ENCODE measurements at places on chromosomes 16 and 17. TPM values are rescaled to one million over a fixed set of nuclear protein-coding genes. Genes with fewer than 3 reads are reported as not detected.

DNA sequence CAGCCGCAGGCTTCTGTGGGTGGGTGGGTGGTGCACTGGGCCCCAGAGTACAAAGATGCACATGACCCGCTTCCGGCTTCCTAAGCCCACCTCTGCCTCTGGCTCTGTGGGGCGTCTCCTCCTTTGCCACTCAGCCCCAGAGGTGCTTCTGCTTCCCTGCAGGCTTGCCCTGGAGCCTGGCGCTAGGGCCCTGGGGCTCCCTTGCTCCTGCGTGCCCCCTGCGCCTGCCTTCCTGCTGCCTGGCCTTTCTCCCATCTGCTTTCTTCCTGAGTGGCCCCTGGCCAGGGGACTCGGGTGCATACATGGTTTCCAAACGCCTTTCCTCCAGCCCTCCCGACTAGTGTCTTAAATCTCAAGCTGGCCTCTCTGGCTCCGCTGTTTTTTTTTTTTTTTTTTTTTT is 3.4 kb downstream of the WWOX start:
- H3K4me3 ChIP-seq, result no peak overlapping the region
- H3K36me3 ChIP-seq, result no peaks in the 10 kb centered on the region
- no peaks in the 10 kb centered on the region for H3K27me3 ChIP-seq
- no peak for DNase-seq
- H3K27ac ChIP-seq, result no peak overlapping the region

- peak; percentile 40 for DNase-seq
- peaks cover 11% of the 10 kb centered on the region for H3K4me1 ChIP-seq
- H3K27ac ChIP-seq, result peak overlapping the region; percentile 11
Measured at GRCh38 chr17:68435876-68436842, 21.1 kb downstream of the WIPI1 start.

GRCh38 chr17:17176341-17176740 is 29.8 kb downstream of the PLD6 start:
- DNase-seq, result no peak
- no peak overlapping the region for H3K27ac ChIP-seq
- H3K4me1 ChIP-seq, result no peaks in the 10 kb centered on the region
- no peak overlapping the region for H3K4me3 ChIP-seq
- no peaks in the 10 kb centered on the region for H3K27me3 ChIP-seq

DNA sequence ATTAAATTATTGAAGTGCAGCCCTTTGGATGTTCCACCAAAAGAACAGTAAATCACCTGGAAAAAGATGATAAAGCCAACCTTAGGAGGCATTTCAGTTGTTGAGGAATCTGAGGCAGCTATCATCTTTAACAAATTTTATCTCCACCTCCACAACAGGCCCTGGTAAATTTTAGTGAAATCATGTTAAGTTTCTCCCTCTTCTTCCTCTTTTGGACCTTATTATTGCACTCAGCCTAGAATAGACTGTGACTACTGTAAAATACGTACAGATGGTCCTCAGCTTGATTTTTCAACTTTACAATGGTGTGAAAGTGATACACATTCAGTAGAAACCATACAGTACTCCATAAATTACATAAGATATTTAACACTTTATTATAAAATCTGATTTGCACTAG is 90.3 kb downstream of the USP32 start:
- H3K4me1 ChIP-seq, result no peaks in the 10 kb centered on the region
- no peak overlapping the region for H3K27ac ChIP-seq
- DNase-seq, result no peak

The MMP15 gene
- 16.3 TPM for total RNA-seq

The CMTM4 gene
- 60.8 TPM for total RNA-seq

The ZNF469 gene
- 27.9 TPM for total RNA-seq

- no peaks in the 10 kb centered on the region for H3K4me1 ChIP-seq
- H3K4me3 ChIP-seq, result no peak overlapping the region
- DNase-seq, result no peak
- H3K27ac ChIP-seq, result no peak overlapping the region
- peaks cover 5% of the 10 kb centered on the region for H3K27me3 ChIP-seq
Measured at GRCh38 chr16:25950586-25951281, 259.0 kb downstream of the HS3ST4 start.

- H3K27ac ChIP-seq, result peak overlapping the region; percentile 88
- H3K36me3 ChIP-seq, result peaks cover 44% of the 10 kb centered on the region
- peaks cover 20% of the 10 kb centered on the region for H3K4me1 ChIP-seq
Measured at GRCh38 chr17:520447-521182, 168.0 kb upstream of the RPH3AL start.

DNA sequence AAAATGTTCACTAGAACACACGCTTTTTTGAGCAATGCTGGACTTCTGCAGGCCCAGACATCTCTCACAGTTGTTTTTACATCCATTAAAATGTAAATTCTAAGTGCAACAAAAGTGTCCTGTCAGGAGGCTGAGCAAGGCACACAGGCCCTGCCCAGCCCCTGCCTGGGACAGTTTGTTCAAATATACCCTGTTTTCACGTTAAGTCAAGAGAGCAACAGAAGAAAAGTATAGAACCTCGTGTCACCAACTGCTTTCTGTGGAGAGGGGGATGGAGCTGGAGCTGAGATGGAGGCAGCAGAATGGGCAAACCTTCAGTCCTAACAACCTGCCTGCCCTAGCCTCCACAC is 4.3 kb upstream of the HOXB2 start:
- DNase-seq, result no peak
- peak overlapping the region; percentile 44 for H3K4me3 ChIP-seq
- H3K27ac ChIP-seq, result peak overlapping the region; percentile 99
- H3K27me3 ChIP-seq, result no peaks in the 10 kb centered on the region
- H3K36me3 ChIP-seq, result peaks cover 15% of the 10 kb centered on the region
- peaks cover 86% of the 10 kb centered on the region for H3K4me1 ChIP-seq

DNA sequence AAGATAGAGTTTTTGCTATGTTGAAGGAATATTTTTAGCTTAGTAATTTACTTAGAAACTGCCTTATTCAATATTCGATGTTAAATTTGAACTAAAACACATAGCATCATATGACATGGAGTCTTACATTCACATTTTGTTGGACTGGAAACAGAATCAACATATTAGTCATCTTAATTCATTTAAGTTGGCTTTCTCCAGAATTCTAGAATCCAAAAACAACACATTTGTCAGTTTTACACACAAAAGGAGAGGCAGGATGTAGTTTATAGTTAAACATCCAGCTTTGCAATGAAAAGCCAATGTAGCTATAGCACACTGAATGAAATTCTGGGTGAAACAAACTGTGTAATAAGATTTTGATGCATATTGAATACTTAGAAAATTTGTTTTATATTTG is 43.3 kb downstream of the WWOX start:
- H3K27me3 ChIP-seq, result no peaks in the 10 kb centered on the region
- no peaks in the 10 kb centered on the region for H3K4me1 ChIP-seq
- no peaks in the 10 kb centered on the region for H3K36me3 ChIP-seq
- H3K27ac ChIP-seq, result no peak overlapping the region
- H3K4me3 ChIP-seq, result no peak overlapping the region
- no peak for DNase-seq

The ANKS3 gene
- 46.6 TPM for total RNA-seq
